ENCODE measurements at places on chromosomes 16 and 17. TPM values are rescaled to one million over a fixed set of nuclear protein-coding genes. Genes with fewer than 3 reads are reported as not detected.

DNA sequence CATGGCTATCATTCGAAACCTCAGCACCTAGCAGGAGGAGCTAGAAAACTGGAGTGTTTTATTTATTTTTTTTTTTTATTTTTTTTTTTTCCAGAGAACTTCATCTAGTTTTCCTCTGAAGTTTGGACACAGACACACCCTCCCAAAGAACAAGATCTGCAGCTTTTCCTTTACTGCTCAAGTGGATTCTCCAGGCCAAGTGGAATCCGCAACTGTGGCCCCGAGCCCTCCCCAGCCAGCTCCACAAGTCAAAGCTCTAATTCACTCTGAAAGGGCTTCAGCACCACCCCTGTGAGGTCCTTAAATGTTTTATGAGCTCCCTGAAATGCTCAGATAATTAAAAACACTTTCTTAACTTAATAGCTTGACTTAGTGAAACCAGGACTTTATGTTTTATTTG lies 332.1 kb upstream of the DYNLRB2 start:
- DNase-seq = no peak

GRCh38 chr16:47492428-47493377 lies 31.6 kb downstream of the PHKB start:
- no peak for DNase-seq

Gene CMTM2
- total RNA-seq = not detected

- DNase-seq = no peak
Observed at GRCh38 chr16:76335180-76335974, 58.2 kb downstream of the CNTNAP4 start.

- DNase-seq = no peak
Observed at GRCh38 chr17:51711581-51711980, 446.9 kb downstream of the CA10 start.

Gene NPIPB13
- total RNA-seq = 0.29 TPM

GRCh38 chr16:4354512-4355409 lies 3.6 kb upstream of the PAM16 start:
- no peak for DNase-seq

Gene PYCARD
- total RNA-seq = 16.5 TPM

Gene KIF2B
- total RNA-seq = not detected

- no peak for DNase-seq
Observed at GRCh38 chr17:9427465-9428315, 147.9 kb downstream of the STX8 start.

GRCh38 chr17:50858486-50859225 lies 7.5 kb downstream of the TOB1 start:
- no peak for DNase-seq

DNA sequence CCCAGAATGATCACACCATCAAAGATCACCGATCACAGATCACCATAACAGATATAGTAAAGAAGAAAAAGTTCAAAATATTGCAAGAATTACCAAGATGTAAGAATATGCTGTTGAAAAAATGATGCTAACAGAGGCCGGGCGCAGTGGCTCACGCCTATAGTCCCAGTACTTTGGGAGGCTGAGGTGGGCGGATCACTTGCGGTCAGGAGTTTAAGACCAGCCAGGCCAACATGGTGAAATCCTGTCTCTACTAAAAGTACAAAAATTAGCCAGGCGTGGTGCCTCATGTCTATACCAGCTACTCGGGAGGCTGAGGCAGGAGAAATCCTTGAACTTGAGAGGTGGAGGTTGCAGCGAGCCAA lies 53.2 kb downstream of the CPPED1 start:
- no peak for DNase-seq

Gene OTOP3
- not detected for total RNA-seq

DNA sequence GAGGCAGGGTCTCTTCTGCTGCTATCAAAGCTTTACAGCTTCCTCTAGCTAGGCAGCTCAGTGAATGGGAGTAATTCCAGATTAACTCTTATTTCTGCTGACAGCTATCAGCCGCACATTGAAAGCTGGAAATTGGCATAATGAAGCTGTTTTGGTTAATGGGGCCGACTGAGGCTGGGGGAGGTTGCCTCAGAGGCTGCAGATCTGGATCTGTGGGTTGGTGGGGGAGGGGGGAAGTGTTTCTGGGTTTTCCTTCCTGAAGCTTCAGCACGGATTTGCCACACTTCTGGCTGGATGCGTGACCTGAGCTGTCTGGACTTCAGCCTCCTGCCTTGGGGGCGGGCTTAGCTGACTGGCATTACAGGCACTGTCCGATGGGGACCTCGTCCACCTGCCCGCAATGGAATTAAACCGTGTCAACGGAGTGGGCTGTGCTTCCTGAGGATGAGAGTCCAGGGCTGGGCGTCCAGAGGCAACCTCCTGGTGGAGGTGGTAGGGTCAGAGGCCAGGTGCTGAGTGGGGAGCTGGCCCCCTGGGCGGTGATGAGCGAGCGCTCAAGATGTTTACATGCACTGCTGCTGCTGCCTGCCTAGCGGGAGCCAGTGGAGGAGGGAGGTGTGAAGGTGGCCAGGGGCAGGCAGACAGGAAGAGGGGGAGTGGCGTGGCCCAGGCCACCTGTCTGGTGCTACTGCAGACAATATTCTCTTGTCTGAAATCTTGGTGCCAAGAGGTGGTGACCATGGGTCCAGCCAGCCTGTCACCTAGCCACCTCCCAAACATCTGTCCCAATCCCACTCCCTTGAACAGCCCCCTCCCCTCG lies 6.7 kb upstream of the ABCC3 start:
- peak; percentile 48 for DNase-seq

DNA sequence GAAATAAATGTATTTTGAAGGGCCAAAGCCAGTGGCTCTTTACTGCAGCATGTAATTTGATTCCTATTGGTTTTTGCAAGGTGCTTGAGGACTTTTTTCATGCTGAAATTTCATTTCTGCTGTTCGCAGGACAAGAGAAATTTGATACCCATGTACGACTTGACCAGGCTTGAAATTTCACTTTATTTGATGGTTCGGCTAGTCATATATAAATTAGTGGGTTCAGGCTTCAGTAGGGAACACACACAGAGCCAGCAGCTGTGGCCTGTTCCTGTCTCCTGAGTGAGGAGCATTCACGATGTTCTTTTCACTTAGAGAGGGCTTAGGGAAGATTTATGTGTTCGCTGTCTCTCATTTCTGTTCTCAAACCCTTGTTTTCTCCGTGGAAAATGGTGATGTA lies 258.4 kb upstream of the CACNG5 start:
- no peak for DNase-seq

DNA sequence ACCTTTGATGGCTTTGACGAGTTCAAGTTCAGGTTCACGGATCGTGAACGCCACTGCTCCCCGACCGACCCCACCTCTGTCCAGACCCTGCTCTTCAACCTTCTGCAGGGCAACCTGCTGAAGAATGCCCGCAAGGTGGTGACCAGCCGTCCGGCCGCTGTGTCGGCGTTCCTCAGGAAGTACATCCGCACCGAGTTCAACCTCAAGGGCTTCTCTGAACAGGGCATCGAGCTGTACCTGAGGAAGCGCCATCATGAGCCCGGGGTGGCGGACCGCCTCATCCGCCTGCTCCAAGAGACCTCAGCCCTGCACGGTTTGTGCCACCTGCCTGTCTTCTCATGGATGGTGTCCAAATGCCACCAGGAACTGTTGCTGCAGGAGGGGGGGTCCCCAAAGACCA lies 17.6 kb downstream of the NOD2 start:
- no peak for DNase-seq

DNA sequence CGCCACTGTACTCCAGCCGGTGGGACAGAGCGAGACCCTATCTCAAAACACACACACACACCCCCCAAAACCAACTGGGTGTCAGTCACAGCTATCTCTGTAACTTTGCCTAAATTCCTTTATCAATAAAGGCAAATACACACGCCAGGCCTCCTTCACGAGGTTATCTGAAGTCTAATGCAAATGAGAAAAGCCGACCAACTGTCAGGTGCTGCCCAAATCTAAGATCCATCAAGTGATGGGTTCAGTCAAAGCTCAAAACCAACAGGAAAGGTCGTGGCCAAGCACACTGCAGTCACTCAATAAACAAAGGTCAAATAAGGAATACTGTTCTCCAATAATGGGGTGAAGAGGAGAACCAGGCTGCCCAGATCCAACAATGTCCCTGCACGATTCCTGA lies 1.1 kb downstream of the ANKFY1 start:
- DNase-seq = no peak

GRCh38 chr16:67987460-67988160 lies 7.3 kb upstream of the DPEP3 start:
- DNase-seq = peak; percentile 18

- DNase-seq = no peak
Observed at GRCh38 chr17:62802561-62803205, 5.4 kb downstream of the MARCHF10 start.

Gene PYY
- total RNA-seq = not detected

DNA sequence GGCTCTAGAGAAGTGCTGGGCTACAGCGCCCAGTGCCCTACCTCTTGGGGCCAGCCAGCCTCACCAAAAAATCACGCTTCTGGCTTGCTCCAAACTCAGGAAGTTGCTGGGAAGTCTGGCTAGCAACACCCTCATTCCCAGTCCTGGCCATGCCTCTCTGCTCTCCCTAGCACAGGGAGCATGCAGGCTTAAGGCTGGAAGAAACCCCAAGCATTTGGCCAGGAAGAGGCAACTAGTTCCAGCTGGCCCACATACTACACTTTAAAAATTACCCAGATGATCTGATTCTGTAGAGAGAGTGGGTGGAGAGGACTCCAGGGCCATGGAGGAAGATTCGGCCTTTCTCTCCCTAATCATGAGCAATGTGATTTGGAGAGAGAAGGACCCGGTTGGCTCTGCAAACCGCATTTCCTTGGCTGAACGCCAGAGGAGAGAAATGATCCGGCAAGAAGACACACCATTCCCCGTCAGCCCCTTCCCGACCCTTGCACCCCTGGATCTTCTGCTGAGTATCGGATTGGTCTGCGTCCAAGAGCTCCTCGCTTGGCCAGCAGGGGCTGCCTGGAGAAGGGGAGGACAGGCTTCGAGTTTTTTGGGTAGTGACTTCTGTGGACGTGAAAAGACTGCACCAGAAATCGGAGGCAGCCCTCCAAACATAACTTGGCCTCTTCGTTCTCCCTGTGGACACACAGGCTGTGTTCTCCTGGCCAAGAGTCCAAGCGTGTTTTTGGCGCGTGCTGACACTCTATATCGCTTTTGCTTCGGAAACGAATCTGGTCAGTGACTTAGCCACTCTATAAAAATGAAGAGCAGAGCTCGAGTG lies 406.3 kb downstream of the WWOX start:
- no peak for DNase-seq

Measured in PC-3 (cell line).